ENCODE measurements at places on chromosomes 4 and X. TPM values are rescaled to one million over a fixed set of nuclear protein-coding genes. Genes with fewer than 3 reads are reported as not detected.

GRCh38 chr4:56169061-56169460 is 218.2 kb downstream of the AASDH start:
- H3K27ac ChIP-seq, result no peak overlapping the region
- H3K36me3 ChIP-seq, result no peaks in the 10 kb centered on the region
- DNase-seq, result no peak
- no peaks in the 10 kb centered on the region for H3K27me3 ChIP-seq
- no peak overlapping the region for H3K4me3 ChIP-seq

DNA sequence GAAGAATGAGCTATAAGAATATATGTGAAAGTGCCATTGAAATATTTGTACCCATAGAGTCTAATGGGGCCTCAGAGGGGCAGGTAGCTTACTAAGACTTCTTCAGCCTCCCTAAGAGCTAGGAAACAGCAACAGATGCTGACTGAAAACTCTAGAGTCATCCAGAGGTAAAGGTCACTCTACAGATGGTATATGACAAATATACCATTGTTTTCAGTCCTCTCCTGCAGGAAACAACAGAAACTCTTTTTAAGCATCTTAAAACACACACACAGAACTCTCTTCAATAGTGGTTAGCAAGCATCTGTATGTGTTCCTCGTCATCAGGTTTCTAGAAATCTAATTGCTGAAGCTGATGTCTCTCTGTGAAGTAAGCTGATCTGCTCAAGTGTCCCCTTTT is 313.8 kb upstream of the GATB start:
- no peak overlapping the region for H3K4me3 ChIP-seq
- DNase-seq, result no peak
- H3K27me3 ChIP-seq, result no peaks in the 10 kb centered on the region
- H3K4me1 ChIP-seq, result no peaks in the 10 kb centered on the region
- no peak overlapping the region for H3K27ac ChIP-seq

DNA sequence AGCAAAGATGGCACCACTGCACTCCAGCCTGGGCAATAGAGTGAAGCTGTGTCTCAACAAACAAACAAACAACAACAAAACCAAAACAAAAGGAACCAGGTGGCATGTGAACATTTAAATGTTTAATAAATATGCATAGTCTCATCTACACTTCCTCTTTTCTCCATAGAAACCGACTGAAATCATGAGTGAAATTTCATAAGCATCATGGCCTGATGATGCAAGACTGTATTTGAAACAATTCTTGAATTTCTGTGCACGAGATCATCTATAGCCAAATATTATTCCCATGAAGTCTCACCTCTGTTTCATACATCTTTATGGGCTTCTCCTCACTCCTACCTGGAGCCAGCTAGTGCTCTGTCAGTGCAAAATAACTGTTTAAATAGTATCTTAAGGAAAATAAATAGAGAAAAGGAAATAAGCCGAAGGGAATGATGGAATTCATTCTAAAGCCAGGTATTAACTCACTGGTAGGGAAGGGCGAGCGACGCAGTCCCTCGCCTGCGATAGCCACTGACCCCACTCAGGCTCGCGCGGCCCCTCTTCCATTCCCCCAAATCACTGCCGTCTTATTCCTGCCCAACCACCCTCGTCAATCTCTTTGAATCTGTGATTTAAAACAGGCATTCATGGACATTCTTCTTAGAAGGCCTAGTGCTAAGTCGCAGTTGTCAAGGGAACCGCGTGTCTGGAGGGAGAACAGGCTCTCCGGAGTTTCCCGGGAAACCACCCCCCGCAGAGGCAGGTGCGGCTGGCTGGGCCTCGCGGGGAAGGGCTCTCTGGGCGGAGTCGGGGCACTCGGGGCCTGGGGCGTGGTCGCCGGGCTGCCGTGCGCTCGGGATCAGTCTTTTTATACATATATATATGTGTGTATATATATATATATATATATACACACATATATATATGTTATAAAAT is 52.4 kb upstream of the TRIM2 start:
- H3K27me3 ChIP-seq, result no peaks in the 10 kb centered on the region
- no peaks in the 10 kb centered on the region for H3K4me1 ChIP-seq
- H3K4me3 ChIP-seq, result peak overlapping the region; percentile 63
- no peaks in the 10 kb centered on the region for H3K36me3 ChIP-seq
- H3K27ac ChIP-seq, result no peak overlapping the region

Gene RGN
- 4.3 TPM for total RNA-seq

DNA sequence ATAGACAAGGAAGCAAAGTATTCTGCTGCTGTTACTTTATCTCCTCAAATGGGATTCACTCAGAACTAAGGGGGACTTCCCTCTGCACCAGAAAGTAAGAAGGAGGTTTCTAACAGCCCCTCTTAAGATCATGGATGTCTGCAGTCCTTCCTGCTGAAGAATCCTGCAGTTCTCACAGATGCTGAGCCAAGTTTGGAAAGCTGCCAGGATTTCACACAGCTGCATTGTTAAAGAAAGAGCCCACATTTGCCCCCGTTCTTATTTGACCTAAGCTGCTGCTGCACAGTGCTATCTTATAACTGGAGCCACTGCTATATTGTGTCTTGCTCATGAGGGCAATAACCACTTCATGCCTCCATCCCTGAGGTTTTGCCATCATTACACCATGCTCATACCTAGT is 81.1 kb downstream of the FAAH2 start:
- no peak for DNase-seq
- no peak overlapping the region for H3K4me3 ChIP-seq
- H3K27ac ChIP-seq, result no peak overlapping the region
- no peaks in the 10 kb centered on the region for H3K4me1 ChIP-seq
- H3K36me3 ChIP-seq, result no peaks in the 10 kb centered on the region
- H3K27me3 ChIP-seq, result no peaks in the 10 kb centered on the region

- peaks cover 17% of the 10 kb centered on the region for H3K27me3 ChIP-seq
- no peaks in the 10 kb centered on the region for H3K36me3 ChIP-seq
- H3K4me1 ChIP-seq, result no peaks in the 10 kb centered on the region
- H3K27ac ChIP-seq, result no peak overlapping the region
Observed at GRCh38 chrX:150408561-150408960, 45.4 kb downstream of the MAMLD1 start.

Gene KCNE5
- 0.44 TPM for total RNA-seq

Gene SSX3
- not detected for total RNA-seq

Measured in breast epithelium (tissue), 4 donors.